ENCODE measurements at places on chromosomes 16 and 17.

DNA sequence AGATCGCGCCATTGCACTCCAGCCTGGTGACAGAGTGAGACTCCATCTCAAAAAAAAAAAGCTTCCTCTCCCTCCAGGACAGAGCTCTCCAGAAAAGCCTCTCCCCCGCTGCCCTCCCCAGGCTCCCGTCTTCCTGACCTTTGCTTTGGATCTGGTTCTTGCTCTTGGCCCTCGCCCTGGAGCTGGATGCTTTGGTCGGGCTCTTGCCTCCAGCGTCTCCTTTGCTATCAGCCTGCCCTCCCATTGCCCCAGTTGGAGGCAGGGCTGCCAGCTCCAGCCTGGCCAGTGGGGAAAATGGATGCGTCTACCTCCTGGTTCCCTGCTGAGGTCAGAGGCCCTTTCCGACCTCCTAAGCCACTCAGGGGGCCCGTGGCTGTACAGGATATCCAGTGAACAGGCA, 35.9 kb downstream of the TRARG1 start:
- H3K36me3 ChIP-seq: no peaks in the 10 kb centered on the region
- H3K27me3 ChIP-seq: peaks cover 41% of the 10 kb centered on the region
- no peaks in the 10 kb centered on the region for H3K4me1 ChIP-seq
- no peak overlapping the region for H3K27ac ChIP-seq

DNA sequence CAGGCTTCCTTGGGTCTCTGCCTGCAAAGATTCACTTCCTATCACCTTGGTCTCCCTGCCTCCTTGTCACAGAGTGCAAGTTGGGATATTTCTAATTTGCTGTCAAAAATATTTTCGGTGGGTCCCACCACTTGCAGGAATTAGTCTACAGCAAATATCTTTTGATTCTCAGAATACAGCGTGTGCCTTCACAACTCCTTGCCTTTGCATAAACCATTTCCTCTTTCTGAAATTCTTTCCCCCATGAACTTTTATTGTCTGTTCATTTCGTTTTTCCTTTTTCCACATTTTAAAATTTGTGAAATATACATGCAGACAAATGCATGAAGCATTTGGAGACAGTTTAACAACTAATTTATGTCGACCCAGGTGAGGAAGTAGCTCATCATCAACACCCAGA, 60.0 kb downstream of the HS3ST3B1 start:
- peak overlapping the region; percentile 78 for H3K27ac ChIP-seq
- DNase-seq: no peak
- no peaks in the 10 kb centered on the region for H3K36me3 ChIP-seq
- peak overlapping the region; percentile 12 for H3K4me3 ChIP-seq
- peaks cover 33% of the 10 kb centered on the region for H3K4me1 ChIP-seq

DNA sequence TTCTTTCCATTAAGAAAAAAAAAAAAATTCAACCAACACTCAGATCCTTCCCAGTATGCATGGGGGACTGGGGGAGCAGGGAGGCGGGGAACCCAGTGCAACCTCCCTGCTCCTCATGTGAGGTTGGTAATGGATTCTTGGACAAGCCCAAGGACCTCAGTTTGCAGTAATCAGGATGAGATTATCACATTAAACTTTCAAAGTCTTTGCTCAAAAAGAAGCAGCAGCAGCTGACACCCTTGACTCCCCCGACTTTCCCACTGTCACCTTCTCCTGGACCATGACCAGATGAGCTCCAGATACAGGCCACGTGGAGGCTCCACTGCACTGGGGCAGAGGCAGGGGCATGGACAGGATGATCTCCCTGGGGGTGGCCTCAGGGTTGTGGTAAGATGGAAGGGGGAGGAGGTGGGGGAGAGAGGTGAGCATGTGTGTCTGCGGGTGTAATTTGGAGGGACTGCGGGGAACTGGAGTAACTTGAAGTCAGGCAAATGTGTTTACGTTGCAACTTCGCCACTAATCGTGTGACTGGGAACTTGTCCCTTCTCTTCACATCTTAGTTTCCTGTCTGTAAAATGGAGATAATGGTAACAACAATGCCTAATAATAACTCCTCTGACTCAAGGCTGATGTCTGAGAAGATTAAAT, 19.8 kb downstream of the ZNF385C start:
- no peaks in the 10 kb centered on the region for H3K36me3 ChIP-seq
- H3K4me1 ChIP-seq: no peaks in the 10 kb centered on the region
- H3K27ac ChIP-seq: no peak overlapping the region
- DNase-seq: no peak
- peaks cover 8% of the 10 kb centered on the region for H3K27me3 ChIP-seq
- no peak overlapping the region for H3K4me3 ChIP-seq

GRCh38 chr16:70739389-70739788, 53.5 kb upstream of the MTSS2 start:
- peaks cover 34% of the 10 kb centered on the region for H3K4me1 ChIP-seq
- peak overlapping the region; percentile 99 for H3K27ac ChIP-seq
- H3K4me3 ChIP-seq: peak overlapping the region; percentile 54
- no peak for DNase-seq
- H3K27me3 ChIP-seq: no peaks in the 10 kb centered on the region
- H3K36me3 ChIP-seq: peaks cover 53% of the 10 kb centered on the region

DNA sequence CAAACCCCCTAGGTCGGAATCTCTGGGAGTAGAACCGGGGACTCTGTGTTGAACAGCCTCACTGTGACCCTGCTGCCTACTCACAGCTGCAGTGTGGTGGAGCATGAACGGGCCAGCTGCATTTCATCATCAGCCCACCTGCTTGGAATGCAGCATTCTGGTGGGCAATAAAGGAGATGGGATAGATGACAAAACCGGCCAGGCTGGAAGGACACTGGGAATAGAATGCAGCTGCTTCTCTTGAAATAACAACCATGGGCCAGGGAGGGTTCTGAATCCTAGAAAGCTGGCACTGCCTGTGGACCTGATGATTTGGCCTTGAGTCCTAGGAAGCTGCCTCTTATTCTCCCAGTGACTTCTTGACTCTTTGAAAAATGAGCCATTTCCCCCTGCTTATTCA, 23.5 kb downstream of the CFAP97D1 start:
- no peaks in the 10 kb centered on the region for H3K36me3 ChIP-seq
- no peak overlapping the region for H3K4me3 ChIP-seq
- H3K4me1 ChIP-seq: no peaks in the 10 kb centered on the region
- no peak for DNase-seq
- H3K27me3 ChIP-seq: peaks cover 30% of the 10 kb centered on the region
- H3K27ac ChIP-seq: no peak overlapping the region

- H3K4me1 ChIP-seq: peaks cover 53% of the 10 kb centered on the region
- H3K36me3 ChIP-seq: no peaks in the 10 kb centered on the region
- DNase-seq: peak; percentile 17
- no peak overlapping the region for H3K27ac ChIP-seq
- peaks cover 36% of the 10 kb centered on the region for H3K27me3 ChIP-seq
Measured at GRCh38 chr16:31215287-31216162, 1.4 kb downstream of the PYDC1 start.

- peaks cover 17% of the 10 kb centered on the region for H3K4me1 ChIP-seq
- no peak overlapping the region for H3K27ac ChIP-seq
- no peak for DNase-seq
- H3K4me3 ChIP-seq: no peak overlapping the region
Measured at GRCh38 chr17:38741461-38741860, 6.7 kb downstream of the PCGF2 start.

DNA sequence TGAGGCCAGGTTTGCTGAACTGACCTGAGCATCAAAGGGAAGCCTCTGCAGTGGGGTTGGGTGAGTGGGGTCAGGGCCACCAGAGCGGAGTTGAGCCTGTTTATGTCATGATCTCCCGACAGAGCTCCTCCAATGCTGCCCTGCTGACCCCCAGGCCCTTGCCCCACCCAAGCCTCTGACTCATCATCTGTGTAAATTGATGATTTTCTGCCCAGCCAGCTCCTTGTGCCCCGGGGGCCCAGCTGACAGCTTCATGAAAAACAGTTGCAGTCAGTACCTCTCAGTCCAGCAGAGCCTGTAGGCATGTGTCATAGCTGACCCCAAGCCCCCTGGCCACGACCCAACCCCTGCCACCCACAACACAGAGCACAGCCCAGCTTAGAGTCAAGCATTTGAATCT, 134.9 kb downstream of the CCT6B start:
- no peak for DNase-seq
- no peak overlapping the region for H3K4me3 ChIP-seq
- H3K36me3 ChIP-seq: no peaks in the 10 kb centered on the region
- H3K27ac ChIP-seq: no peak overlapping the region
- peaks cover 3% of the 10 kb centered on the region for H3K27me3 ChIP-seq
- no peaks in the 10 kb centered on the region for H3K4me1 ChIP-seq

- no peak for DNase-seq
- H3K27me3 ChIP-seq: no peaks in the 10 kb centered on the region
- H3K27ac ChIP-seq: peak overlapping the region; percentile 56
- H3K4me3 ChIP-seq: no peak overlapping the region
- H3K4me1 ChIP-seq: peaks cover 32% of the 10 kb centered on the region
Measured at GRCh38 chr17:1588821-1589585, 26.4 kb upstream of the PITPNA start.

DNA sequence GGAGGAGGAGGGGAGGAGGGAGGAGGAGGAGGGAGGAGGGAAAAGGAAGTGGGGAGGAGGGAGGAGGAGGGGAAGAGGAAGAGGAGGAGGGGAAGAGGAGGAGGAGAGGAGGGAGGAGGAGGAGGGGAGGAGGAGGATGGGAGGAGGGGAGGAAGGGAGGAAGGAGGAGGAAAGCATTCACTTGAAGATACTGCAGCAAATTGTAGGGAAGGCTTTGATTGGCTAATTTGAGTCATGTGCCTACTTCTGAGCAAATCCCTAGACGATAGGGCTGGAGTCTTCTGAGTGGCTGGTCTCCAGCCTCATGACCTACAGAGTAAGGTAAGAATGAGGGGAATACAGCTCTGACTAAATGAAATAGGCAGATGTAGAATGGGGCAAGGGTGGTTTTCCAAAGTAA, 783.2 kb upstream of the RBFOX1 start:
- no peaks in the 10 kb centered on the region for H3K4me1 ChIP-seq
- H3K4me3 ChIP-seq: no peak overlapping the region
- H3K27me3 ChIP-seq: no peaks in the 10 kb centered on the region

DNA sequence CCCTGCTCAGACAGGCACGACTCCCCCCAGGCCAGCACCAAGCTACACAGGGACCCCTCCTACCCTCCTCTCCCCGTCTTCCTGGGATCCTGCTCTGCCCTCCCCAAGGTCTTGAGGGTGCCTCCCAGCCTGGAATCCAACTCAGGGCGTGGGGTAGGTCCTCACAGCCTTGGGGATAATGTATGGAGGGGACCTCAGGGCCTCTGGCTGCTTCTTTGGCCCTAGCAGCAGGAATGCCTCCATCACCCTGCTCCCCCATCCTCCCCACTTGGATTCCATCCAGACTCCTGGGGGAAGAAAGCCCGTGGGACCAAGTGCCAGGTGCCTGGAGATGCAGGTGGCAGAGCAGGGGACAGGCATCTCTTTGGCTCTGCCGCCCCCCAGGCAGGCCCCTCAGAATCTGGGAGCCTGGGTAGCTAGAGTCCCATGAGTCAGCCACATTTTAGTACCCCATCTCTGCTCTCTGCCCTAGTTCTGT, 10.7 kb upstream of the STAC2 start:
- H3K4me1 ChIP-seq: peaks cover 30% of the 10 kb centered on the region
- no peaks in the 10 kb centered on the region for H3K36me3 ChIP-seq
- H3K27ac ChIP-seq: no peak overlapping the region

DNA sequence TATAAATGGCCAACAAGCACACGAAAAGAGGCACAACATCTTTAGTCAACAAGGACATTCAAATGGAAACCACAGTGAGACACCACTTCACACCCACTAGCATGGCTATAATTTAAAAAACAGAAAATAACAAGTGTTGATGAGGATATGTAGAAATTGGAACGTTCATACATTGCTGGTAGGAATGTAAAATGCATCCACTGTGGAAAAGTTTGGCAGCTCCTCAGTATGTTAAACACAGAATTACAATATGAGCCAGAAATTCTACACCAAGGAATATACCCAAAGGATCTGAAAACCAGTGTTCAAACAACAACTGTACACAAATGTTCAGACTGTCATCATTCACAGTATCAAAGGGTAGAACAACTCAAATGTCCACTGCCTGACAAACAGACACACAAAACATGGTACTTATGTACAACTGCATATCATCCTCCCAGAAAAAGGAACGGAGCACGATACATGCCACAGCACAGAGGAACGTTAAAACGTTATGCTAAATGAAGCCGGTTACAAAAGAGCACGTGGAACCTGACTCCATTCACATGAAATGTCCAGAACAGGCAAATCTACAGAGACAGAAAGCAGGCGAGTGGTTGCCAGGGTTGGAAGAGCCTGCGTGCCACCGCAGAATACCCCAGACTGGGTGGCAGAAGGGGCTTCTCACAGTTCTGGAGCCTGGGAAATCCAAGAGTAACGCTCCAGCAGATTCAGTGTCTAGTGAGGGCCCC, 32.8 kb upstream of the METRNL start:
- H3K27ac ChIP-seq: no peak overlapping the region
- peaks cover 12% of the 10 kb centered on the region for H3K4me1 ChIP-seq

DNA sequence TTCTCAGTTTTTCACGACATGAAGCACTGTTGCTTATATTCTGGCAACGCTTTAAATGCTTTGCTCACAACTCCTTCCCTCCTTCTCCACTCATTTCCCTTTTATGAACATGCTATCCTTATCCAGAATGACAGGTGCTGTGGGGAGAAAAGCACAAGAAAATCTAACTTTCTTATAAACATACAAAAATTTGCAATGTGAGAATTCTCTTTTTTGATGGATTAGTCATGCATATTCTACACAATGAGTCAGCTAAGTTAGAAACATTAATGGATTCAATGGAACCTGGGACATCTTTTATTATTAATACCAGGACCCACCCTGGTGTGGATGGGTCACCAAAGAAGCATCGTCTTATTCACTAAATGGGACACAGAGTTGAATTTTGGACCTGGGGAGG, 234.6 kb upstream of the CDH5 start:
- H3K27ac ChIP-seq: no peak overlapping the region
- no peaks in the 10 kb centered on the region for H3K36me3 ChIP-seq
- H3K27me3 ChIP-seq: peaks cover 29% of the 10 kb centered on the region
- no peak for DNase-seq
- no peaks in the 10 kb centered on the region for H3K4me1 ChIP-seq

DNA sequence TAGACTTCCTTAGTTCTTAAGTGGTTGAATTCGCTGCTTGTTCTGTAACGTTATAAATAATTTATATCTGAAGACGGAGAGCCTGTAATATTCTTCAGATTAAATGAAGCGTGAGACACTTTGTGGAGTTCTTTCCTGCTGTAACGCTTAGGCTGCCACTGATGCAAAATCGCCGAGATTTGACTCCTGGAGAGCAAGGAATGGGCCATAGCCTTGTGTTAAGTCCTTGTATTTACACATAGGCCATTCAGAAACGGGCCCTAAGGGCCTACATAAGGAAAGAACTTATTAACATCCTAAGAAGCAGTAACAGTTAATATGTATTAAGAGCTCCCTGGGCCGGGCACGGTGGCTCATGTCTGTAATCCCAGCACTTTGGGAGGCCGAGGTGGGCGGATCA, 936 bp downstream of the EMC6 start:
- H3K36me3 ChIP-seq: peaks cover 7% of the 10 kb centered on the region
- no peaks in the 10 kb centered on the region for H3K27me3 ChIP-seq
- no peak for DNase-seq
